ENCODE measurements at places on chromosomes 1 and 21. TPM values are rescaled to one million over a fixed set of nuclear protein-coding genes. Genes with fewer than 3 reads are reported as not detected.

The APCS gene
- not detected for total RNA-seq

The DCDC2B gene
- total RNA-seq: not detected

The SPRR2A gene
- 2.5 TPM for total RNA-seq

The CCDC27 gene
- total RNA-seq: not detected

The CYP4A22 gene
- total RNA-seq: 0.46 TPM

The SUSD4 gene
- 1.7 TPM for total RNA-seq

The SPATA45 gene
- total RNA-seq: not detected

The RAD54L gene
- not detected for total RNA-seq

The FAAH gene
- total RNA-seq: 3.7 TPM

The STYXL2 gene
- 0.32 TPM for total RNA-seq

The ERICH3 gene
- total RNA-seq: under 0.01 TPM

The FMOD gene
- total RNA-seq: 32.9 TPM

The FMN2 gene
- 0.32 TPM for total RNA-seq

The RGS16 gene
- 0.83 TPM for total RNA-seq

The ITLN2 gene
- total RNA-seq: not detected

The MCOLN2 gene
- under 0.01 TPM for total RNA-seq

The NEK2 gene
- total RNA-seq: not detected

The DIP2A gene
- 33.4 TPM for total RNA-seq

The KIF26B gene
- 0.83 TPM for total RNA-seq

The FCGR1A gene
- 0.17 TPM for total RNA-seq

The CDCA8 gene
- 0.40 TPM for total RNA-seq

The GBP7 gene
- not detected for total RNA-seq

The ZBTB7B gene
- total RNA-seq: 68.9 TPM

The HORMAD1 gene
- total RNA-seq: not detected

The MROH9 gene
- total RNA-seq: not detected
